ENCODE measurements at places on chromosomes 6 and 20.

GRCh38 chr20:540391-541201 is 3.0 kb downstream of the CSNK2A1 start:
- DNase-seq: no peak

DNA sequence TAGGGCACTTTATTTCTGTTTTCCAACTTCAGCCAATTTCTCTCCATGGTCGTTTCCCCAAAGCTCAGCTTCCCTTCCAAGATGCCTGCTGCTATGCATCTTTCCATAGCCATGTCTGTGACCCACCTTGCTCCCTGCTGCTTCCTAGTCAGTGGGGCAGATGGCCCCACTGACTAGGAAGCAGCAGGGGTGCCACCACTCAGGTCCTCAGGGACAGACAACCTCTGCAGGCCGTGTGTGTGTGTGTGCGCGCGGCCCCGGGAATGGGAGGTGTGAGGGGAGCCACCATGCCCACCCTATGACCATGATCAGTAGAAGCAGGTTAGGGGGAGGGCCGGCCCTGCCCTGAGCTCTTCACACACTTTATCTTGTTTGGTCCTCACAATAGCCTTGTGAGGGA is 2.7 kb upstream of the IP6K3 start:
- no peak for DNase-seq

- DNase-seq: no peak
These were observed 648 bp upstream of the BACH2 start for GRCh38 chr6:90297115-90297866.

DNA sequence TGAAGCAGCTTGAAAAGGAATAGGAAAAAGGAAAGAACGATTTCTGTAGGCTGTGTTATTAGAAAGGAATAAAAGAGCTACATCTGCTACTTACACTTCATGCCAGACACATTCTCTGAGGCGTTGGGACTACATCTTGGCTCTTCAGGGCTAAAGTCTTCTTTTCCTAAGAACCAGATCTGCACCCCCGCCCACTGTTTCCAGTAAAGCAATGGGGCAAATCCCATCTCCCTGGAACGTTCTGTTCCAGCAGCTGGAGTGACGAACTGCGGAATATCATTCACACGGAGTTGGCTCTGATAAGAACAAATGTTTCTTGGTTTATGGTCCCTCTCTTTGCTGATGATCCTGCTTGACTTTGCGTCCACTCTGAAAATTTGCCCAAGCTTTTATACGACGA is 26.9 kb downstream of the FAM50B start:
- no peak for DNase-seq

- no peak for DNase-seq
These were observed 135.9 kb downstream of the CDH4 start for GRCh38 chr20:61387954-61388348.

GRCh38 chr6:106223300-106223930 is 102.1 kb downstream of the ATG5 start:
- peak; percentile 61 for DNase-seq

DNA sequence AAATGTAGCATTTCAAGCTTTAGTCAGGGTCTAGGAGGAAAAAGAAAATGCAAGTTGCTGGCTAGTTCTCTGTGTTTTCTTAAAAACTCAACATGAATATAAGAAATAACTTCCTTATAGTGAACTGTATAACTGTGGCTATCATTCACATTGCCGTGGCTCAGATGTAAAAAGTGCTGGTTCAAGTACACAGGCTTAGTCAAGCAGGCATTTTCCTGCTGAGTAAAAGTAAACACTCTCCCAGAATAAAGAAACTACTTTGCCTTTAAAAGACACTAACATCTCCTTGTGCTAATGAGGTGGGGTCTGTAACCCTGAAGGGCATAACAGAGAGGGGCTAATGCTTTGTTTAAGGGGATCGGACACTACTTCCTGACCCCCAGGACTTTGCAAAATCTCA is 3.3 kb downstream of the ATP5F1E start:
- DNase-seq: no peak

GRCh38 chr6:108203189-108204112 is 37.6 kb downstream of the NR2E1 start:
- DNase-seq: no peak

DNA sequence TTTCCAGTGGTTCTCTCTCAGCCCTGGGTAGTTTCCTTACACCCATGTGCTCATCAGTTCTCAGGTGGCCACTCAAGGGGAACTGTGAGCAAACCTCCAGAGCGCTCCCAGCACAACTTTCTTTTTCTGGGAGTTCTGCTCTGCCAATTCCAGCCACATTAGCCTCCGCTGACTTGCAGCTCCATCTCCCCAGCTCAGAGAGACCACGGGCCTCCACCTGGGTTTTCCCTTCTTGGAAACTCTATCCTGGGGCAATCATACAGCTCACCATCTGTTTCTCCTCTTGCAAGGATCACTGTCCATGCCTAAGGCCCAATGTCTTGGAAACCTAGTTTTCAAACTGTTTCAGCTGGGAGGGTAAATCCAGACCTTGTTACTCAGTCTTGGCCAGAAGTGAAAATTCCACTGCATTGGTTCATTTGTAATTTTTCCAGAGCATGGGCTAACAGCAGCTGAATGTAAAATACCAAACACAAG is 129.9 kb downstream of the EYA2 start:
- peak; percentile 36 for DNase-seq

DNA sequence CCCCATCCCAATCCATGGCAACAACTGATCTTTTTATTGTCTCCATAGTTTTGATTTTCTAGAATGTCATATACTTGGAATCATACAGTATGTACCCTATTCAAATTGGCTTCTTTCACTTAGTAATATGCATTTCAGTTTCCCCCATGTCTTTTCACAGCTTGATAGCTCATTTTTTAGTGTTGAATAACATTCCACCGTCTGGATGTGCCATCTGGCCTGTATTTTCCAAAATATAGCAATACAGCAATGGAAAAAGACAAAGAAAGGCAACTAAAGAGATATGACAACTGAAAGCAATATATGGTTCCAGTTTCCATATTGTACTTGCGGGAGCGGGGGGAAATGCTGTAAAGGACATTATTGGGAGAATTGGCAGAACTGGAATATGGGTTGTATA is 166.4 kb upstream of the NT5E start:
- DNase-seq: no peak

- DNase-seq: peak; percentile 48
These were observed 111.0 kb downstream of the SOBP start for GRCh38 chr6:107600936-107601335.

GRCh38 chr6:72081871-72082270 is 195.5 kb downstream of the RIMS1 start:
- no peak for DNase-seq

- no peak for DNase-seq
These were observed 147.9 kb upstream of the PRND start for GRCh38 chr20:4573564-4574355.

- no peak for DNase-seq
These were observed 49.9 kb upstream of the MAFB start for GRCh38 chr20:40738976-40739375.

DNA sequence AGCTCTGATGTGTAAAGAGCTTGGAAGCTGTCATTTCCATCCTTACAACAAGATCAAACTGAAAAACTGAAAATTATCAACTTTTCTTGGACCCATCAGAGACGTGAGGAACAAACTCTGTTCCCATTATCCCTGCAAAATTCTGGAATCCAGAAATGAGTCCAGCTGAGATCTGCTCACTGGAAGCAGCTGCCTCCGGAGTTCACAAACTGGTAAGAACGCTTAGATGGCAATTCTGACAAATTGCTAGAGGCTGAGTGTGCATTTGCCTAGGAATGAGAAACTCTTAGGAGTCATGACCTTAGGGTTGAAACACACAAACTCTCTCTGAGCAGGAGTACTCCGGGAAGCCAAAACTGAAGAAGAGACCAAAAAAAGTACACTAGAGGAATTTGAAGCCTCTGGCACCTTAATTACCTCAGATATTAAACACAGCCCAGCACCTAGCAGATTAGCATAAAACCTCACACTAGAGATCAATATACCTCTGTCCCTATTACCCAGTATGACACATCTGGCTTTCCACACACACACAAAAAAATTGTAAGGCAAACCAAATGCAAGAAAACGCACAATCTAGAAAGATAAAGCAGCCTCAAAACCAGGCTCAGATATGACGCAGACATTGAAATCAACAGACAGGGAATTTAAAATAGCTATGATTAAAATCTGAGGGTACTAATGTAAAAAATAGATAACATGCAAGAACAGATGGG is 233.5 kb upstream of the SGK1 start:
- DNase-seq: no peak

GRCh38 chr20:26209171-26209941 is 512.7 kb upstream of the ZNF337 start:
- peak; percentile 52 for DNase-seq

DNA sequence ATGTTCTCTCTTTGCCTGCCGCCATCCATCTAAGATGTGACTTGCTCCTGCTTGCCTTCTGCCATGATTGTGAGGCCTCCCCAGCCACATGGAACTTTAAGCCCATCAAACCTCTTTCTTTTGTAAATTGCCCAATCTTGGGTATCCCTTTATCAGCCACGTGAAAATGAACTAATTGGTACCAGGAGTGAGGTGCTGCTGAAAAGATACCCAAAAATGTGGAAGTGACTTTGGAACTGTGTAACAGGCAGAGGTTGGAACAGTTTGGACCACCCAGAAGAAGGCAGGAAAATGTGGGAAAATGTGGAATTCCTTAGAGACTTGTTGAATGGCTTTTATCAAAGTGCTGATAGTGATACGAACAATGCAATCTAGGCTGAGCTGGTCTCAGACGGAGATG is 694.9 kb downstream of the FRK start:
- DNase-seq: no peak

GRCh38 chr6:73231986-73232391 is 6.7 kb upstream of the KHDC1L start:
- no peak for DNase-seq

DNA sequence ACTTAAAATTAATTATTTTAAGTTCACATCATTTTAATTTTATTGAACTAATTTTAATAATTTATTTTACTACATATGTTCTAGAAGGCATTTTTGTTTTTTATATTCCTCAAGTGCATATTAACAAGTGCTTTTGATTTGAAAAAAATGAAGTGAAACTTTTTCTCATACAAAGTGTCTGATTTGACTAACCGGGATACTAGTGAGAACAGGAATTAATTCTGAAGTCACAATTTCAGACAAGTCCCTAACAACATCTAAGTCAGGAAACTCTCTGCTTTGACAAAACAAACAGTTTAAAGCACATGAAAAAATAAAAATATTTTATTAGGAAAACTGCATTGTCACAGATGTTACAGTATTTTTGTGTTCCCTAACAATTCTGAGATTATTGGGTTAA is 1166.3 kb upstream of the CITED2 start:
- DNase-seq: no peak

DNA sequence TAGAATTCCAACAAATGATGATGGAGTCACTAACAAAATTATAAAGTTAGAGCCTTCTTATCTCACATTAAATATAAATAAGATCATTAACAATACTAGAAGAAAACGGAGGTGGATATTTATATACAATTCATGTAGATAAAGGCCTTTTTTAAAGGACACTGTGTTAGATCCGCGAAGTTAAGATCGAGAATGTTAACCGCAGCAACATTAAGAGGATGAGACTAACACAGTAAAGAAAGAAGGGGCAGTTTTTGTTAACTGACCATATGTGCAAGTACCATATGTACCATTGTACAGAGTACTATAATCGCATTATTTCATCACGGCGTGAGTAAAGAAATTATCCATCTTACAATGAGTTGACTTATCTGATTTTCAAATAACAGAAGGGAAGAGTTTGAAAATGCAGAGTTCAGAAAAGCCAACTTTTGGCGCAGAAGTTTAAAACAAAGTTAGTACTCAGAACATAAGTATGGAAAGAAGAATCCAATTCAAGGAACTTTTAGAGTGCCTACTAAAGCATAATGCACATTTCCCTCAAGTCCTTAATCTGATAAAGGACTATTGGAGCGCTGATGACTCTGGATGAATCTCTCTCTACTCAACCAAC is 1.4 kb downstream of the FBXL4 start:
- DNase-seq: no peak

DNA sequence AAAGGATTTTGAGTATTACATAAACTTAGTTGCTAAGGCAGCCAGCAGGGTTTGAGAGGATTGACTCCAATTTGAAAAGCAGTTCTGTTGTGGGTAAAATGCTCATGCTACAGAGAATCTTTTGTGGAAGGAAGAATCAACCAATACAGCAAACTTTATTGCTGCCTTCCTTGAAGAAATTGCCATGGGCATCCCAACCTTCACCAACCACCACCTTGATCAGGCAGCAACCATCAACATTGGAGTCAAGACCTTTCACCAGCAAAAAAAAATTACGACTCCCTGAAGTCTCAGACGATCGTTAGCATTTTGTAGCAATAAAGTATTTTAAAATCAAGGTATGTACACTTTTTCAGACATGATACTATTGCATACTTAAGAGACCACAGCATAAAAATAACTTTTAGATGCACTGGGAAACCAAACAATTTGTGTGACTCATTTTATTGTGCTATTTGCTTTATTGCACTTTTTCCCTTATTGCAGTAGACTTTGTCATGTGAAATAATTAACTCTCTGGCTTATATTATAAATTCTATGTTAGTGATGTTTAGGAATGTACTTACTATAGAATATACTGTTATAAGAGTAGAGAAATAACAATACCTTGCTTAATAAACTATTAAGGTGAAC is 390.8 kb downstream of the CDKAL1 start:
- no peak for DNase-seq

GRCh38 chr20:2093159-2093781 is 8.4 kb upstream of the STK35 start:
- DNase-seq: peak; percentile 23

DNA sequence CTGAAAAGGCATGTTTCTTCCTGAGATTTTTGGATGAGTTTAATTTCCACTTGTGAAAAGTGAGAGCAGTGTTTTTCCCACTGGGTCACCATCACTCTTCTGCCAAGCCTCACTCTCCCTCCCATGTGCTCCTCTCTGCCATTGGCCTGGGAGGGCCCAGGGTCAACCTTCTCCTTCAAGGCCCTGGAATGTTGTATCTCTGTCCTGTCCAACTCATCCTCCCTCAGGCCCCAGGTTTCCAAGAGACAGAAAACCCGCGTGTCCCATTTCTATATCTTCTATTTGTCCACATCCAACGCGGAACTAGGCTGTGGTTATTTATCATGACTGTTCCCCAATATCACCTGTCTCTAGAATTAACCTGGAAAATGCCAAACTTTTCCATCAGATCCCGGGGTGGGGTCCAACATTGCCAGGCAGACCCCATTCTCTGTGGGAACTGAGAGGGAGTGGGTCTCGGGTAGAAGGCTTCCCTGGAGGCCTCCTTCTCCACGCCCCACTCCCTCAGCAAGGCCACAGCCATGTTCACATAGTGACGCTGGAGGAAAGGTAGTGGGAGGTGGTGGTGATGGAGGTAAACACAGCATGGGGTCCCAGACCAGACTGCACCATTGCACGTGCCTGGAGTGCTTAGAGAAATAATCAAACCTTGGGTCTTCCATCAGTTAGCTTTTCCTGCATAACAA is 173.5 kb downstream of the SCP2D1 start:
- no peak for DNase-seq

Data from nephron progenitor cell (in vitro differentiated cells).